ELR (cell line): ENCODE measurements at places on chromosomes 5 and 9.
A peak's percentile ranks its signal among the peaks of the same experiment; 100 is the strongest.

GRCh38 chr5:170628028-170628427, 124.2 kb downstream of the KCNIP1 start:
- no peak for DNase-seq

- no peak for DNase-seq
These were observed 675.6 kb downstream of the BRINP1 start for GRCh38 chr9:118693645-118694044.

GRCh38 chr9:89493671-89494070, 4.2 kb downstream of the SEMA4D start:
- DNase-seq, result no peak

GRCh38 chr9:108386859-108387384, 468.9 kb downstream of the ACTL7B start:
- DNase-seq, result peak; percentile 69

DNA sequence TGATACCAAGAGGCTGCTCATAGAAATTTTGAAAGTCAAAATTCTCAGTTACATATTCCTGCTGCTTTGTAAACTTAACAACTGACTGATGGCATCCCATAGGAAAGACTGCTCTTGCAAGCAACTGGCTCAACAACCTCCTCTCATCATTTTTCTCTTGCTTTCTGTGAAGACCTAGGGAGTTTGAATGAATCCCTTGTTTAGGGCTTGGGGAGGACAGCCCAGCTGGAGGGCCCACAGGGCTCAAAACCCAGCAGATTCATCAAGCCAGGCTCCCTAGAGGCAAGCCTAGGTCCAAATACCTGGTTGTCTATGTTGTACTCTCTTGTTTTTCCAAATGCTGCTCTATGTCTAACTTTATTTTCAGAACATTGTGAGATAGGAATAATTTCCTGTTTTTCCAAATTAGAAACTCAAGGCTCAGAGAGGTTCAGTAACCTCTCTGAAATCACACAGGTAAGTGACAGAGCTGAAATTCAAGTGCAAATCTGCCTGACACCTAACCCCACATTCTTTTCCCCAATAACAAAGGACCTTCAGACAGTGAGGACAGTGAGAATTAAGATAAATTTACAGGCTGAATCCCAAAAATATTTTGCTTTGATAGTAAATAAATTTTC, 558.9 kb upstream of the KLF4 start:
- no peak for DNase-seq

- DNase-seq, result no peak
These were observed 20.8 kb downstream of the FREM1 start for GRCh38 chr9:14889451-14889850.

- DNase-seq, result no peak
These were observed 34.1 kb upstream of the NFIB start for GRCh38 chr9:14348123-14348372.

- DNase-seq, result peak; percentile 24
These were observed 63.7 kb upstream of the RICTOR start for GRCh38 chr5:39137819-39138451.

DNA sequence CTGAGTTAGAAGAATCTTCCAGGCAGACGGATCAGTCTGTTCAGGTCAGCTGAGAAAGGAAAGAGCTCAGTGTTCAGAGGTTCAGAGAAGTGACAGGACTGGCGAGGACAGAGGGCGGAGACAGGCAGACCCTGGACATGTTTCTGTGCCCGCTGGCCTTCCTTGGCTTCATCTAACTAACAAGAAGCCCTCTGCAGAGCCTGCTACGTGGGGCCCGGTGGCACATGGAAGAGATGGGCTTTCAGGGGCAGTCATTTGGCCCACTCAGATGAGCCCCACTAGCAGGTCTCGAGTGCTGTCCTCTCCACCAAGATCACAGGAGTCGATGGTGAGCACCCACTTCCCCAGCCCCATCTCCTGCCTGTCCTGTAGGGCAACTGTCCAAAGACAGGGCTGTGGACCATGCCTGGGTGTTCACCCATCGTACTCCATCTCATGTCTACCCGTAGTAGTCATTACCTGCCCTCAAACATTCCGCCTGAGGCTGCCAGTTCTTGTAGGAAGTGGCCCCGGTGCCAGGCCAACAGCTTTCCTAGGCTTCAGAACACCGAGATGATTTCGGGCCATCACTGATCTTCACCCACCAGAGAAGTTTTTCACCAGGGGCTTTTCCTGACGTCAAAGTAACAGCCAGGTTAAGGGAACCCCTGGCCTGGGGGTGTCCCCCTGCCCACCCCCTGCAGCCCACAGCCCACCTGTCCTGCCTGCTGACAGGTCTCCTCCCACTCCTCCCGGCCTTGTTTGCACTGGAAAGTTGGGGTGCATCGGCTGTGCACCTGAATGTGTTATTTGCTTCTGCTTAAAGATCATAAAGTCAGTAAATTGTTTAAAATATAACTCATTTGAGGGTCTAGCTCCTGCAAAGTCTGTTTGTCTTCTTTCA, 14.0 kb downstream of the IRX2 start:
- no peak for DNase-seq

- no peak for DNase-seq
These were observed 136.7 kb downstream of the ROR2 start for GRCh38 chr9:91813176-91813795.

DNA sequence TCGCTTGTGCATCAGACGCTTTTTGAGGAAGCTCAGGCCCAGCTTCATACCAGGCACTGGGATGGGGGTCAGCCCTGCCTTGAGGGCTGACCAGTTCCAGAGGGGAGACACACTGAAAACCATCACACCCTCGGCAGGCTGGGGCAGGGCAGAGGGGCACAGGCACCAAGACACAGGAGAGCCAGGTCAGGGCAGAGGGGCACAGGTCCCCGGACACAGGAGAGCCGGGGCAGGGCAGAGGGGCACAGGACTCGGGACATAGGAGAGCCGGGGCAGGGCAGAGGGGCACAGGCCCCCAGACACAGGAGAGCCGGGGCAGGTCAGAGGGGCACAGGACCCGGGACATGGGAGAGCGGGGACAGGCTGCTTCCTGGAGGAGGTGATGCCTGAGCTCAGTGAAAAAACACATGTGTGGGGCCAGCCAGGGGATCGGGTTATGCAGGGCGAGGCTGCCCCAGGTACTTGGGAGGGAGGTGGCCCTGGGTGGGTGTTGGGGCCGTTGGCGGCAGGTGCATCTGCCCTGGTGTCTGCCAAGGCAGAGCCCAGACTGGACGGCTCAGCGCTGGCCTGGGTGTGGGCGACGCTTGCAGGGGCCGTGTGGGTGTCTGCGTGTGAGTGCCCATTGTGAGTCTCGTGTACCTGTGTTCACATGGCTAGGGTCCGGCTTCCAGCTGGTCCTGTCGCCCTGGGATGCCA, 15.1 kb upstream of the SLC2A6 start:
- no peak for DNase-seq

- DNase-seq, result peak; percentile 48
These were observed 37.0 kb downstream of the B4GALT1 start for GRCh38 chr9:33129886-33130881.

GRCh38 chr9:134332841-134333233, 6.6 kb downstream of the RXRA start:
- DNase-seq, result no peak
